ENCODE measurements at places on chromosomes 1 and 21.
A peak's percentile ranks its signal among the peaks of the same experiment; 100 is the strongest.

GRCh38 chr1:121519042-121519755 lies 334.4 kb downstream of the SRGAP2C start:
- no peak for DNase-seq

DNA sequence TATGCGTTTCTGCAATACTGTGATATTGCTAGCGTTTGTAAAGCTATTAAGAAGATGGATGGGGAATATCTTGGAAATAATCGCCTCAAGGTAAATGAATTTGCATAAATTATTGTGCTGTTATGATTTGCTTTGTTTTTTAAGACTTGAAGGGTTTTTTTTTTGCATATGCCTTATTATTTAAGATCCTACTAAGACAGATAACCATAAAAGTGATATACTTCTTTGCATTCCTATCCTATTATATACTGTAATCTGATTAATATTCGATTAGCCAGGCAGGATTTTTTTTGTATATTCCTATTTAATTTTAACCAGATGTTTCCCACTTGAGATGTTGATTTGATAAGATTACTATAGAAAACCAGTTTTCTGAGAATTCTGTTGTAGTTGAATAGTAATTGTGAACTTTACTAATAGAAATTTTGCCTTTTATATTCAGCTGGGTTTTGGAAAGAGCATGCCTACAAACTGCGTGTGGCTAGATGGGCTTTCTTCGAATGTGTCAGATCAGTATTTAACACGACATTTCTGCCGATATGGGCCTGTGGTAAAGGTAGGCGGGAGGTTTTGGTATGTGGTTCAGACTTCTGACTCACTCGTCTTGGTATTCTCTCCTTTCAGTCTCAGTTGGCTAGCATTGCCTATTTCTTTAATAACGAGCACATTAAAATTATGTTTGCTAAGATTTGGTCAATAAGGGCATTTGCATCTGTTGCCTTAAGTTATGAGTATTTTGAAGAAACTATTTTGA lies 56.8 kb downstream of the ZBTB17 start:
- no peak for DNase-seq

DNA sequence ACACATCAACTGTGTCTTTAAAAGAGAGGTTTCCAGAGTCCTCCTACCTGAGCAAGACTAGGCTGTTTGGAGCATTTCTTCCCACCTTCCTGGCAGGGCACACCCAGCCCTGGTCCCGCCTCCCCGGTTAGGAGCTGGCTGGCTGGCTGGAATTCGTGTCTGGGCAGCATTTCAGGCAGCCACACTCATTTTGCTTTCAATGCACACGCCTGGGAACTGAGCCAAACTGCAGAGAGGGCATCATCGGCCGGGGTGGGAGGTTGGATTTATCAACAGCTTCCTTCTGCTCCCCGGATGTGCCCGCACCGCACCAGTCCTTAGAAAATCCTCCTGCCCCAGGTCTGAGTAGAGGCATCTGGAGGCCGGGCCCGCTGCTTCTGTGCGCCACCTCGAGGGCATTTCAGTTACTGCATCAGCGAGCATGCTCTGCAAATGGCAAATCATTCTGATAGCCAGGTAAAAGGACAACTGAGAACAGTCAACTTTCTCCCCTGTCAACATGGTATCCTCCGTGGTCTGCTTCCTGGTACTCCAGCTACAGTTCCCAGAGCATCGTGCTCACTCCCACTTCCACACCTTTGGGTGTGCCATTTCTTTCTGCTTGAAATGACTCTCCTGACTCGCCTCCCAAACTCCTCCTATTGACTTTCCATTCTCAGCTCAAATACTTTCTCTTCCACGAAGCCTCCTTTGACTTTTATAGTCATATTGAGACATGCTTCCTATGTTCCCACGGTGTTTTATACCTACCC lies 20.6 kb downstream of the TCEA3 start:
- peak; percentile 97 for DNase-seq

GRCh38 chr1:198775606-198776005 lies 136.8 kb downstream of the PTPRC start:
- no peak for DNase-seq

GRCh38 chr21:15406791-15407190 lies 323.0 kb upstream of the USP25 start:
- no peak for DNase-seq

GRCh38 chr1:46517010-46517600 lies 27.5 kb downstream of the DMBX1 start:
- no peak for DNase-seq

All from COLO829 (cell line).